Fibroblast of skin of right quadriceps (primary cell): ENCODE measurements at places on chromosomes 1 and 21.

- no peak for DNase-seq
These were observed 8.4 kb downstream of the PCBP3 start for GRCh38 chr21:45651921-45652320.

DNA sequence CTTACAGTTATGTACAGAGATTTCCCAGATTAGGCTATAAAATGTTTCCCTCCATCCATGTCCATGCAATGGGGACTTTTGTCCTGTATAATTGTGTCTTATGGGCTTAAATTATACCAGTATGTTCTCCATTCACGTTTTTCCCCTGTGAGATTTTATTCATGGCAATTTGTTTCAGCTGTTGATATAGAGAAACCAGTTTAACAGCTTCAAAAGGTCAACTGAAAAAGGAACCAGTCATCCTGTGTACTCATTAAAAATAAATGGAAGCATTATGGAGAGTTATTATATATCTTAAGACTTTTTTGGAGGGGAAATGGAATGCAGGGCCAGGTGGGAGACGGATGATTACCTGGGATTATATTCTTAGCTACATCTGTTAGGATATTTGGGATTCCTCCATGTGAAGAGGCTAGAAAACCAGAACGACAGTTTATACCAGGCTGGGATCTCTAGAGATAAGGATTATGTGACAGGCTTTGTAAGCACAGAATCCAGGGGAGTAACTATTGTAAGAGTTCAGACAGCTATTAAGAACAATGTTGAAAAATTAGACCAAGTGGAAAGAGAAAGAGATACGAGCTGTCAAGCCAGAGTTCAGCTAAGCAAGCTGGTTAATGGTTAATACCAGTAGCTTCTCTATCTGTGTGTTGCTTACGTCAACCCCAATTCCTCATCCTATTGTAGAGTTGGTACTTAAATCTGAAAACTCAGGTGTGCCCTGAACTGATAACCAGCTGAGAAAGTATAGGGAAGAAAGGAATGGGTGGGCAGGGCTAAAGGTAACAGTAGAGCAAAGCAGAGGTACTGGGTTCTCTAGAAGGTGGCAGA lies 12.4 kb upstream of the ZNF697 start:
- DNase-seq = no peak

DNA sequence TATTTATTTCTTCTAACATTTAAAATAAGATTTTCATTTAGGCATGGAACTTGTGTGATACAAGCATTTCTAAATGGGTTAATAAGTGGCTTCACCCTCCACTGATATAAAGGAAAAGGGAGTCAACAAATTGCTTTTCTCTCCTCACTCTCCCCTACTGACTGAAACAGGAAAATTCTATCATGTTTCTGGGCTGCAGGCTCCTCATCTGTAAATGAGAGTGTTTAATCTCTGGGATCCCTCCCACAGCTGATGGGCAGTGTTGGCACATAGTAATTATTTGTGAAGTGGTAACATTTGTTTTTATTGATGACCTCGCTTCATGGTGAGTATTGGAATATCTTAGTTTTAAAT lies 69.8 kb upstream of the WARS2 start:
- DNase-seq = no peak

- DNase-seq = peak; percentile 37
These were observed 5.4 kb downstream of the CCDC190 start for GRCh38 chr1:162855461-162856150.

DNA sequence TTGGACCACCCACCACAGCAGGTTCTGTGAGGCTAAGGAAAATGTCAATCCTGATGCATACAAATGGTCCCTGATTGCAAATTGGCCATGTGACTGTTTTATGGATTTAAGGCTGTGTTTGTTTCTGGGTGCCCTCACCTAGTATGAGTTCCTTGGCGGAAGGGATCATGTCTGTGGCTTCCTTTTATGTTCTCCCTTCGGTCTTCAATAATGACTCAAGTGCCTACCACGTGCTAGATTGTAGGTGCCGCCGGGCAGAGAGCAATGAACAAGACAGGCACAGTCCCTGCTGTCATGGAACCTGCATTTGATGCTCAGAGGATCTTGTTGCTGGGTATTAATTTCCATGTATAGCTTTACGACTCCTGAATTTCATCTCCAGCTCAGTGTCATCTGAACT lies 9.8 kb upstream of the VWA5B1 start:
- no peak for DNase-seq
